AG09309 (cell line): ENCODE measurements at places on chromosomes 4 and X.

- DNase-seq = no peak
These were observed 32.0 kb upstream of the TENT5D start for GRCh38 chrX:80388206-80388605.

DNA sequence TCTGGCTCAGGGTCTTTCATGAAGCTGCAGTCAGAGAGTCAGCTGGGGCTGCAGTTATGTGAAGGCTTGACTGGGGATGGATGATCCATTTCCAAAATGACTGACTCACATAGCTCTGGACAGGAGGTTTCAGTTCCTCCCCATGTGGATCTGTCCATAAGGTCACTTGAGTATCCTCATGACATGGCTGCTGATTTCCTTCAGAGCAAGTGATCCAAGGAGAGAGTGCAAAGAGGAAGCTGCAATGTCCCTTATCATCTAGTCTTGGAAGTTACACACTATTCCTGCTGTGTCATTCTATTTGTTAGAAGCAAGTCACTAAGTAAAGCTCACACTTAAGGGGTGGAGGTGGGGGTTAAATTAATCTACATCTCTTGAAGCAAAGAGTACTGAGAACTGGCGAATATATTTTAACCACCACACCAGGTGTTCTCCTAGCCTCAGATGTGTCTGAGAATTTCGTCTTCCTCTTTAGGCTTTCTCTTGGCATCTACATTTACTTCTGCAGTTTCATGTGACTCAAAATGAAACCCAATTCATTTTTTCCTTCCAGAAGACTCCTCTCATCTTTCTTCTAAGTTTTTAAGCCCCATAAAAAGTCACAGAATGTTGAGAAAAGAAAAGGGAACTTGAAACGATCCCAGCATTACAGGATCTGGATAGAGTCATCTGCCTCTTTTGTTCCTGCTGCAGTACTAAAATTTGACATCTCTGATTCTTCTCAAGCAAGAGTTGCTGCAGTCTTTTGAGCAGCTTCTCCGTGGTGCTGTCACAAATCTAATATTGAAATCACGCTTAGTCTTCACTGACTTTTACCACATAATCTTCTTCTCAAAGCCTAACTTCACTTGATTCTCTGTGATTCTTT, 3.8 kb upstream of the GRPR start:
- DNase-seq = no peak

- DNase-seq = no peak
These were observed 72.0 kb upstream of the MAGEB16 start for GRCh38 chrX:35726176-35726575.

DNA sequence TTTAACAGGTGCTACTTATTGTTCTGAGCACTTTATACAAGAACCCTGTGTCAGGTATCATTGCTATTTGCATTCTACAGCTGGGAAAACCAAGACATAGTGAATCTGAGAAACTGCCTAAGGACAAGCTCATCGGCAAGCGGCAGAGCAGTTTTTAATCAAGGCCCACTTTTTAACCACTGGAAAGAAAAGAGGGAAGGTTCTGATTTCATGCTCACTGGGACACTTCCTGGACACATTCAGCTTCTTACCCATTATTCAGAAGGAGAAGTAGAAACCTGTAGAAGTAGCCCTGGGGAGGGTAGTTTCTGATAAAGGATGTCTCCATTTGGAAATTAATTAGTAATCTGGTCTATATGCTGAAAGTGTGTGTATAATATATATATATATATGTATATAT, 2.5 kb upstream of the LNX1 start:
- DNase-seq = no peak

DNA sequence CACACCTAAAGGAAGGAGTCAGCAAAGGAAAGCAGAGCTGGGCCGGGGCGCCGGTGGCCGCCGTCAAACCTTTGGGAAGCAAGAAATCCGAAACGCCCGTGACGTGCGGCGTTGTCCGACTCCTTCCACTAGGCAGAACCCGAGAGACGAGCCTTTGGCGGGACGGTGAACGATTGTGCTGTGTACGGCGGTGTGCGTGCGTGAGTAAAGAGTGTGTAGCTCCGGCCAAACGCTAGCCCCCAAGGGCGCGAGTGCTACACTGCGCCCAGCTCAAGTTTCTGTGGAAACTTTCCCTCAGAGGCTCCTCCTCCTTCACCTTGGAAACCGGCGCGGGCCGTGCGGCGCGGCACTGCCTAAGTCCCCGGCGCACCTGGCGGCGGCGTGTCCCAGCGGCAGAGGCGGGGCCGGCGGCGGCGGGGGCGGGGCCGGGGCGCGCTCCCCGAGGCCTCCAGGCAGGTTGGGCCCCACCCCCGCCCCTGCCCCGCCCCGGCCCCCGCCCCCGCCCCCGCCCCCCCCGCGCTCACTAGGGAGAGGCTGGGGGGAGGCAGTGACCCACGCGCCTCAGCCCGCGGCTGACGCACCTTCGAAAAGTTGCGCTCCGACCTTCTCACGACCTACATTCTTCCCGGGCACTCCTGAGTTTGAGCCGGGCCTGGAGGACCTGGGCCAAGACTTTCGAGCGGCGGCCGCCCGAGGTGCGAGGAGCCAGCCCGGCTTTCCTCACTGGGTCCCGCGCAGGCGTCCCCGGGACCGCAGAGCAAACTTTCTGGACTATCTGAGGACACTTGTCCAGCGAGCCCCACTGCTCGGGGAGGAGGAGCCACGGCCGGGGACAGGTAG, at the start of gene FHIP1A:
TSS of gene FHIP1A (plus strand) at position 547 of the 840 bp plus-strand sequence. CDS start 157,084 bp downstream, outside the sequence.
- no peak for DNase-seq

GRCh38 chr4:148341980-148342800, 100.0 kb downstream of the NR3C2 start:
- DNase-seq = no peak

GRCh38 chr4:8392591-8393190, 47.8 kb downstream of the ACOX3 start:
- no peak for DNase-seq

GRCh38 chr4:168656055-168656660, 159.3 kb downstream of the PALLD start:
- DNase-seq = peak; percentile 86

- no peak for DNase-seq
These were observed 190.2 kb upstream of the GK2 start for GRCh38 chr4:79598214-79598613.

GRCh38 chrX:37712458-37712857, 26.9 kb downstream of the XK start:
- DNase-seq = no peak

DNA sequence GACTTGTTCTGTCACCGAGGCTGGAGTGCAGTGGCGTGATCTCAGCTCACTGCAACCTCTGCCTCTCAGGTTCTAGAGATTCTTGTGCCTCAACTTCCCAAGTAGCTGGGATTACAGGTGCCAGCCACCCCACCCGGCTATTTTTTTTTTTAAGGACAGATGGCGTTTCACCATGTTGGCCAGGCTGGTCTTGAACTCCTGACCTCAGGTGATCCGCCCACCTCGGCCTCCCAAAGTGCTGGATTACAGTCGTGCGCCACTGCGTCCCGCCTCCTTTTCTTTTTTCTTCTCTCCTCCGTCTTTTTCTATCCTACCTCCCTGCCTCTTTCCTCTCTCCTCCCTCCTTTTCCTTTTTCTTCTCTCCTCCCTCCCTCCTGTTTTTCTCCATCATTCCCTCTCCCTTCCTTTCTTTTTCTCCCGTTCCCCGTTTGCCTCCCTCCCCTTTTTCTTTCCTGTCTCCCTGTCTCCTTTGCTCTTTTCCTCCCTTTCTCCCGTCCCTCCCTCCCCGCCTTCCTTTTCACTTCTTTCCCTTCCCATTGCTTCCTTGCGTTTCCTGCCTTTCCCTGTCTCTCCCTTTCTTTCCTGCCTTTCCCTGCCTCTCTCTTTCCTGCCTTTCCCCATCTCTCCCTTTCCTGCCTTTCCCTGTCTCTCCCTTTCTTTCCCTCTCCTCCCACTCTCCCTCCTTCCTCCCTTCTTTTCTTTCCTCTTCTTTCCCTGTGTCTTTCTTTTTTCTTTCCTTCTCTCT, 2.1 kb upstream of the SLC25A6 start:
- no peak for DNase-seq

GRCh38 chr4:186204103-186204559, 12.8 kb downstream of the CYP4V2 start:
- no peak for DNase-seq

DNA sequence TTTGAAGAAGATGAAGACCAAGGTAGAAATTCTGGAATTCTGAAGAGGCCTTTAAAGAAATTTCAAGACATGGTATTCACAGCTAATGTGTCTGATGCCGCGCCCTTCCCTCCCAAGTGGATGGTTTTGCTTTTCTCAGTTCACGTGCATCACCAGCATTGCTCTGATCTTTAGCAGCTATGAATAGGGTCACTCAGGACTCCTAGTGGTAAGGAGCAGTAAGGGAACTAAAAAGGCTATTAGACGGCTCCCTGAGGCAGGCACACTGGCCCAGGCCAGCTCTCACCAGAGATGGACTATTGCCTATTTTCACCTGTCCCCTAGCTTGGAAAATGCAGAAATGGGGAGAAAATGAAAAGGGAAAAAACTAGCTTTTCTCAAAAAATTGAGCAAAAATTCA, 447.5 kb upstream of the RASGEF1B start:
- DNase-seq = no peak

DNA sequence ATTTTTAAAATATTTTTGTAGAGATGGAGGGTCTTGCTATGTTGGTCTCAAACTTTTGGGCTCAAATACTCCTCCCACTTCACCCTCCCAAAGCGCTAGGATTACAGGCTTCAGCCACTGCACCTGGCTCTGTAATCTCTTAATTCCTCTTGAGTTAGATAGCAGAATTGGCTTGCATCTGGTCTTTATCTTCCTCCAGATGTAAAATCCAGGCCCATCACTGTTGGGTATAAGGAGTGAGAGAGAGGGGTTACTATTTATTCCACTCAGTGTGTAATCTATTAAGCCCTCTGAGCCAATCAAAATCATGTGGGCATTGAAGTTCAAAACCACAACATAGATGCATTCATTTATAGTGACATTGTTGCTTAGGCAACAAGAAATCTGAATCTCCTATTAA, 33.9 kb downstream of the ANK2 start:
- DNase-seq = no peak

DNA sequence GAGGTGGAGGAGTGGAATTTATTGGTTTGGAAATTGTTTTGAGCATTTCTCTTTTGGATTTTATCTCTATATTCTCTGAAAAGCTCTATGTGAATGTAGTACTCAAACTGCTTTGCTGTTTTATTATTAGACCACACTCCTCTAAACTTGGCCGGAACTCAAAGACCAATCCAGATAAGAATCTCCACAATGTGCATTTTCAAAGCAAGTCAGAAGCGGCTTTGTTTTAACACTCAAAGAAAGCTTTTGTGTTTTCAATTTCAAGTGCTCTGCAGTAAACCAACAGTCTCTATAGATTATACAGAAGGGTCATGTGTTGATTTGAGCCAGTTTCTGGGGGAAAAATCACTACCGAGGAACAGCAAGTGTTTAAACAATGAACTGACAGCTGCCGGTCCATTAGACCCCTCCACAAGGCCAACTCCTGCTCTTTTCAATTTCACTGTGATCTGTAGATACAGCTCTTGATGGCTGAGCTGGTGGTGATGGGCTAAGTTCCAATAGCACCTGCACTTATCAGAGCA, 79.4 kb downstream of the FTHL17 start:
- no peak for DNase-seq

DNA sequence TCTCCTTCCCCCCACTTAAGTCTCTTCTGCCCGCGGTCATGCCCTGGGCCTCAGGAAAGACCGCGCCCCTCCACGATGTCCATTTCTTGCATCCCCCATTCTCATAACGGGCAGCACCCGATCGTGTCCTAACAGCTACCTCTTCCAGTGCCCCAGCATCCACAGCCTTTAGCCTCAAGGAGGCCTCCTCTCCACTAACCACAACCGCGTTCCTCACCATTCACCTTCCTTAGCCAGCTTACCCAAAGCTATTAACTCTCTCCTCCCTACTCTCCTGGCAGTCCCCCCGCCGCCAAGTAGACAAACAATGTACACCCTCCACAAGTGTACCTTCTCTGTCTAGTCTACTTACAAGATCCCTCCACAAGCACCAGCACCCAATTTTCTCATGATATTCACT, 58.6 kb upstream of the PAGE5 start:
- no peak for DNase-seq

DNA sequence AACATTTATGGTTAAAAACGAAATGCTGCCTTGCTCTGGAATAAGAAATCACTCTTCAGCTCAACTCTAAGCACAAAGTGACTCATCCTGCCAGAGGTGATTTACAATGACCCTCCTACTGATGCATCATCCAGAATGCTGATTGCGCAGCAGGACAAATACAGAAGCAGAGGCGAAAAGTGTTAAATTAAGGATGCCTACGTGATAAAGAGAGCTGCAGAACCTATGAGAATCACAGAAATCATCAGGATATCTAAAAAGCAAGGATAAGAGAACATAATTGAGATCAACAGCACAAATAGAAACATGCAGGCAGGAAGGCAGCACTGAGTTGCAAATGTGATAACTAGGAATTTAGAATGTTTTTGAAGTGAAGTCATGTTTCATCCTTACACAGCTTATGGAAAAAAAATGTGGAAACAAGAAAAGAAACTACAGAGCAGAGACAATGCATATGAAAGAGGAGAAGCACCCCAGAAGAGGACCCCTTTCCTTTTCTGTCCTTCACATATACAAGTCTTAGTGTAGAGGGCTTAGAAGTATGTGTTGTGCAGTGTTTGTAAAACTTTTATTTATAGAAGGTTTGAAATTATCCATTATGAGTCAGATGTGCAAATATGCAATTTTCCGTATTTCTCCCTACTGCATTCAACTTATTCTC, 188.4 kb downstream of the SLC7A11 start:
- peak; percentile 69 for DNase-seq

DNA sequence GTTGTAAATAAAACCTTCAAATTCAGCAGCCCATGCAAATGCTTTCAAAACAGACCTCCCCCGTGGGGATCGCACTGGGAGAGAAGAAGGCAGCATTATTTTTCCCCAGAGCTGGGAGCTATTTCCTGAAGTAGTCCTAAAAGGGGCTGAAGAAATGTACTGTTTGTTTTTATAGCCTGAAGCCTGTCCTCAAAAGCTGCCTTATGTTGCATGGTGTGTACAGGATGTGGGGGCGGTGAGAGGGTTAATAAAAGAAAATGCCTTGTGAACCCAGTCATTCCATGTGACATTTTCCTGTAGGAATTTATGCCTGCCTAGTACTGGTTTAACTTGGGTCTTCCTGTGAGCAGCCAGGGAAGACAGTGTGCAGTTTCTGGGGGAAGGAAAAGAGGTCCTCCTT, 144.1 kb downstream of the SOWAHB start:
- DNase-seq = no peak

GRCh38 chrX:12936947-12937346, 30.5 kb downstream of the TLR8 start:
- no peak for DNase-seq

- DNase-seq = no peak
These were observed 27.2 kb downstream of the BST1 start for GRCh38 chr4:15729910-15730533.
